Amygdala (tissue), 56 donors: ENCODE measurements at places on chromosomes 7 and 10.

DNA sequence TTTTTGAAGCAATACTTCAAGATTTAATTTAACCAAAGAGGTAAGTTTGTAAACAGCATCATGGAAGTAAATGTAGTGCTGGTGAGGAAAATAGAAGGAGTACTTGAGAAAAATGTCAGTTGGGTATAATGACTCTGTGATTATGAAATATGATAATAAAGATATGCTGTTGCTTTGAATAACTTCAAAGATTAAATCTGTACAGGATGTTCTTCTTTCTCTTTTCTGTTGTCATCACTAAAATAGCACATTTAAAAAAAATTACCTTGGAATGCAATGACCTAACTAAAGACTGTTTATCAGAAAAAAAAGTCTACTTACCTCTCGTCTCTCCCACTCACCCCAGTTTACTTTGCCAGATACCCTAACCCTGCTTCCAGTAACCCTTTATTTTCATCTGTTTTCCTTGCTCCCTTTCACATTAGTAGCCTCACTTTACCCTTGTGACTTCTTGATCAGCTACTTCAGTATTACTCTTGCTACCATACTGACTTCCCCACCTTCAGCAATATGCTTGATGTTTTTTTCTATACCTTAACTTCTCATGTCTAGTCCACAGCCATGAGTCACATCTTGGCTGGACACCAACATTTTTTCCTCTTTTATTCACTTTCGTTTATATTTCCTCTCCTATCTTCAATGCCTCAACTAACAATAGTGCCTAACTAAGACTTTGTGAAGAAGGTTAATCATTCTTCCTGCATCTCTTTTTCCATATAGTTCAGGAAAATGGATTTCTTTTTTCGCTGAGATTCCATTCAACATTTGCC, 29.7 kb upstream of the TAS2R16 start:
- DNase-seq: no peak

DNA sequence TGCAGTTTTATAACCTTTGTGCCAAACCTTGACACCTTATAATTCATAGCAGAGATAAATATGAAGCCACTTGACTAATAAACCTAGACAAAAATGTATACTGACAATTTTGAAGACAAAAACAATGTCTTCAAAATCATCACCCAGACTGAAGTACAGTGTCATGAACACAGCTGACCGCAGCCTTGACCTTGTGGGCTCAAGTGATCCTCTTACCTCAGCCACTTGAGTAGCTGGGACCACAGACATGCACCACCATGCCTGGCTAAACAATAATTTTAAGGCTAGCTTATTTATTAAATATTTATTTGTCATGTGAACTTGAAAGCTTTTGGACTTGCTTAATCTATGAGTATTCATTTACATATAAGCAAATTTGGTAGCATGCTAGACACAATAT, 24.3 kb downstream of the IL6 start:
- DNase-seq: no peak

- DNase-seq: no peak
These were observed 54.6 kb downstream of the PALD1 start for GRCh38 chr10:70533189-70533558.

- no peak for DNase-seq
These were observed 164.6 kb downstream of the SND1 start for GRCh38 chr7:127816354-127817190.

DNA sequence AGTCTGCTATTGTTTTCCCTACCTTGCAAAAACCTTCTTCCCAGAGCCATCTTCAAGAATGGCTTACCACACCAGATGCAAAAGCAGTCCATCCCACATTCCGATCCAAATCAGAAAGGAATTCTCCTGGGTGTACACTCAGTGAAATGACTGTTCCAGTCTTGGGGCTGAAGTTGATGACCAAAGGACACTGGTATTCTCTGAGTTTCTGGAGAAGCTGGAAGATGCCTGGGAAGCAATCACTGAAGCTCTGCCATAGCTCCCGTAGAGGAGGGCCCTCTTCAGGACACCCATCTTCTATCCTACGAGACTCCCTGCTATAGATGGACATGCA, 155.7 kb downstream of the LCOR start:
- DNase-seq: no peak
